ENCODE measurements at places on chromosomes 16 and 17.
A peak's percentile ranks its signal among the peaks of the same experiment; 100 is the strongest.

- DNase-seq: peak; percentile 80
Measured at GRCh38 chr16:27154705-27155521, 48.4 kb upstream of the KDM8 start.

DNA sequence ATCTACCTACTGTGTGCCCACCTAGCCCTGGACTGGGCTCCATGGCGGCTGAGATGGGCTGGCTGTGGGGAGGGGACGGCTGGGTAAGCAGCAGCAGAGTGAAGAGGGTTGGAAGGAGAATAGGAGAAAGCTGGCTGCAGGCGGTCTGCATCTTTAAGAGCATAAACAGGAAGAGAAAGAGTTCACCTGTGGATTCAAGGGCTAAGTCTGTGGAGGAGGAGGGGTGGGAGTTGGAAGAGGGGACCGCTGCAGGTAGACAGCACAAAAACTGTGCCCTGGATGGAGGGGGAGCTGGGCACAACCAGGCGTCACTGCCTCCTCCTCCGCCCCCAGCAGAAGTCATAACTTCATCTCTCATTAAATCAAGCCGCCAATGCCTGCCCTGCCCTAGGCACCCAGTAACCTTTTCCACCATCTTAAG is 677 bp downstream of the SLC13A2 start:
- DNase-seq: no peak

DNA sequence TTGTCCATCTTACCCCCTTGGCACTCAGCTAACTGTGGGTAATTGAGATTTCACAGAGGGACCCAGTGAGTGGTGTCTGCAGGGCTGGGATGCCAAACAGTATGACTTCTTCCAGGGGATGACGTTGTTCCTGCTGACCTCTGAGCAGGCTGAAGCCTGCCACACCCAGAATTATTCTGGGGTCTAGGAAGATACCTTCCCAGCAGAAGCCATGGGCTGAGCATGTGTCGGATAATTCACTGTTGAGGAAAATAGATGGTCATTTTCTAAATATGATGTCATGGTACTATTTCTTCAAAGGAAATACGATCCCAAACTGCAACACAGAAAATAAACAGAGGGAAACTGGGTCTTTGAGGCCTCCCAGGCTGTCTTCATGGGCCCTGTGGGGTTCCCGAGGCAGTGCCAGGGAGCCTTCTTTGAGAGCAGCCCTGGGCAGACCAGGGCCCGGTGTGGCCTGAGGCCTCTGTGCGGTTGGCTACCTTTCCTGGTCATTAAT is 17.4 kb downstream of the WNT9B start:
- no peak for DNase-seq

GRCh38 chr17:29379084-29379991 is 10.8 kb upstream of the TAOK1 start:
- no peak for DNase-seq

- peak; percentile 66 for DNase-seq
Measured at GRCh38 chr17:72119873-72120641, 763 bp upstream of the SOX9 start.

- no peak for DNase-seq
Measured at GRCh38 chr17:77332034-77332971, 191.5 kb downstream of the SEC14L1 start.
